ENCODE measurements at places on chromosomes 4 and X. TPM values are rescaled to one million over a fixed set of nuclear protein-coding genes. Genes with fewer than 3 reads are reported as not detected.

C1QTNF7 gene
- not detected for total RNA-seq

NCAPG gene
- total RNA-seq = 62.7 TPM

ITIH6 gene
- total RNA-seq = not detected

CYBB gene
- total RNA-seq = 0.07 TPM

DCX gene
- not detected for total RNA-seq

NLGN3 gene
- 1.3 TPM for total RNA-seq

Measured in activated naive CD4-positive, alpha-beta T cell treated with anti-CD3 and anti-CD28 coated beads, Interleukin-2, amount 10 ng/mL, durations not matched to agents 5 hours and 36 hours (primary cell).